ENCODE measurements at places on chromosomes 6 and 20. TPM values are rescaled to one million over a fixed set of nuclear protein-coding genes. Genes with fewer than 3 reads are reported as not detected.

SMIM26 gene
- total RNA-seq: 116 TPM

FOXS1 gene
- not detected for total RNA-seq

TTK gene
- not detected for total RNA-seq

TSPO2 gene
- not detected for total RNA-seq

DEFB132 gene
- total RNA-seq: 2.4 TPM

RIPPLY2 gene
- not detected for total RNA-seq

ERVFRD-1 gene
- 0.32 TPM for total RNA-seq
